ENCODE measurements at places on chromosomes 7 and 10. TPM values are rescaled to one million over a fixed set of nuclear protein-coding genes. Genes with fewer than 3 reads are reported as not detected.

ANK3 gene
- 4.0 TPM for total RNA-seq

- DNase-seq: no peak
These were observed 120.7 kb downstream of the SRPK2 start for GRCh38 chr7:105268056-105268455.

ZNF853 gene
- 3.2 TPM for total RNA-seq

THSD7A gene
- not detected for total RNA-seq

DNA sequence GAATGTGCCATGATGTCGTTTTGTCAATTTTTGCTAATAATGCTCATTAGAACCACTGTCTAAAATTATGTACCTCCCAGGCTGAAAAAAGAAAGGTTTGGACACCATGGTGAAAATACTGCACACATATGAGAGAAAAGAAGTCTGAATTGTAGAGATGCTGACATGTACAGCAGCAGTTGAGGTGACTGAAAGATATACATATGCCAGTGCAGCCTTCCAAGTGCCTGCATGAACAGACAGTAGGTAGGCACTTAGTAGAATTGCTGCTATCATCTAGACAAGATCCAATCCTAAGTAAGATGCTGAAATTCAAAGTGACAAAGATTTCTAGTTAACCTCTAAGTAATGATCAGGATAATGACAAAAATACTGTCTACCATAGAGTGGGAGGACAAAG is 86.9 kb downstream of the SLC13A1 start:
- no peak for DNase-seq

- no peak for DNase-seq
These were observed 143.2 kb upstream of the PCBD1 start for GRCh38 chr10:71031603-71032002.

DNA sequence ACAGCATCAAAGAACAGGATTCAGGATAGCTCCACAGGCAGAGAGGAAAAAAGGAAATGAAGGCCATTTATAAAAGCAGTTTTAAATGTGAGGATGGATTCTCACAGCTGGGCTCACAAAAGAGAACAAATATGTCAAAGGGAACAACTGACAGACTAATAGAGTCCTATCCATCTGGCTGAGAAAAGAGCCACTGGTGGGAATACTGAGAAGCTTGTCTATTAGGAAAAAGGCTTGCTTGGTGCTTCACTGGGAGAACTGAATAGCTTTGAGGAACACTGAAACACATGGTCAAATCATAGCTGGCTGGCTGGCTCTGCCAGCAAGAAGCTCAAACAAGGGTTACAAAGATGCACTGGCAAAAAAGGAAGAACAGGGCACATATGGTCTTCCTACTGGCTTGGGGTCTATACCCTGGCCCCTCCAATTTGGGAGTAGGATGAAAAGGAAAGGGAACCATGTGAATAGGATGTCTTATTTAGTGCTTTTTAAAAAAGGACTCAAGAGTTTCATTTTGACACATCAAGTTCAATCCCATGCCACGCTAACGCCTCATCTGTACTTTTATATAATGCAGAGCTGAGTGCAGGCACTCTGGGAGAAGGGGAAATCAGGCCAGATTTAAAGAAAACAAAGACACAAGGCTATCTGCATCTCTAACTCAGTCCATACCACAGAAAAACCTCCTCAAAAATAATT is 44.8 kb upstream of the KCNIP2 start:
- DNase-seq: no peak

- DNase-seq: no peak
These were observed 106.5 kb upstream of the SEMA3C start for GRCh38 chr7:81025360-81025759.

GPR141 gene
- not detected for total RNA-seq

GRCh38 chr7:66964411-66964810 is 31.0 kb downstream of the SBDS start:
- DNase-seq: no peak

NCF1 gene
- total RNA-seq: 121 TPM

GRCh38 chr10:132606031-132606491 is 68.5 kb downstream of the INPP5A start:
- no peak for DNase-seq

GRCh38 chr7:133165001-133165400 is 83.1 kb upstream of the CHCHD3 start:
- DNase-seq: no peak

- no peak for DNase-seq
These were observed 223.6 kb upstream of the SEMA3E start for GRCh38 chr7:83872501-83872900.

CLDN15 gene
- 21.0 TPM for total RNA-seq

DNA sequence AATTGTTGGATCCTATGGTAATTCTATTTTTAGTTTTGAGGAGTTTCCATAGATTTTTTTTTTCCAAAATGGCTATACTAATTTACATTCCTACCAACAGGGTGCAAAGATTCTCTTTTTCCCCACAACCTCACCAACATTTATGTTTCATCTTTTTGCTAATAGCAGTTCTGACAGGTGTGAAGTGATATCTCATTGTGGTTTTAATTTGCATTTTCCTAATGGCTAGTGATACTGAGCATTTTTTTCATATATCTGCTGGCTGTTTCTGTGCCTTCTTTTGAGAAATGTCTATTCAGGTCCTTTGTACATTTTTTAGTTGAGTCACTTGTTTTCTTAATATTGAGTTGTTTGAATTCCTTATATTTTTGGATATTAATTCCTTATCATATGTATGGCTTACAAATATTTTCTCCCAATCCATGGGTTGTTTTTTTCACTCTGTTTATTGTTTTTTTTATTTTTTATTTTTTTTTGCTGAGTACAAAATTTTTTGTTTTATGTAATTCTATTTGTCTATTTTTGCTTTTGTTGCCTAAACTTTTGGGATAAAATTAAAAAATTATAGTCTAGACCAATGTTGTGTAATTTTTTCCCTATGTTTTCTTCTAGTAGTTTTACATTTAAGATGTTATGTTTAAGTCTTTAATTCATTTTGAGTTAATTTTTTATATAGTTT is 205.9 kb upstream of the ADCY1 start:
- DNase-seq: no peak

GRCh38 chr7:27842851-27843250 is 102.9 kb downstream of the TAX1BP1 start:
- no peak for DNase-seq

DNA sequence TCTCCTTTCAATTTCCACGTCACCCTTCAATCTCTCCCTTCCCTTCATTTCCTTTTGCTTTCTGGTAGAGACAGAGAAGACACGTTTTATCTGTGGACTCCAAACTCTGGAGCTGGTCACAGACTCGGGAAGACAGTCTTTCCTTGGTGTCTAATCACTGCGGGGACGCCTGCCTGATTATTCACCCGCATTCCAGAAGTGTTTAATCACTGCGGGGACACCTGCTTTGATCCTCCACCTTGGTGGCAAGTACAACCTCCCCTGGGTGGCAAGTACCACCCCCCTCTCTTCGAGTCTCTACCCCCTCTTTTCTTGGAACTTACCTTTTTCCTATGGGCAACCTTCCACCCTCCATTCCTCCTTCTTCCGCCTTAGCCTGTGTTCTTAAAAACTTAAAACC is 15.3 kb upstream of the LRRC61 start:
- DNase-seq: no peak
